ENCODE measurements at places on chromosomes 2 and 18.

DNA sequence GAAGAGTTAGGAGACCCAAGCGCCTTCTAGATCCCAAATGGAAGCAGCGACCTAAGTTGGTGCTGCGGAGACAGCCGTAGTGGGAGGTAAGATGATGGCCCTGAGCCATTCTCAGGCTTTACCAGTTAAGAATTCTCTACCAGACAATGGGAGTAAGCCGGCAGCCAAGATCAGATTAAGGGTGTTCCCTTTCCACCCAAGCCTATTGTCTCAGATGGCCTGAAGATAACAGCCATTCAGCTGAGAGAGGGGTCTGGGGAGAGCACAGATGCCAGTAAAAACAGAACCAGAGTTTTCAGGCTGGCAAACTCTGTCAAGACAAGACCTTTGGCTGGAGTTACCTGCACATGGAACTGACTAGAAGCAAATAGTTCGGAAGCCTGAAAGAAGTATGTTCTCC lies 191.7 kb upstream of the HAAO start:
- DNase-seq, result no peak

DNA sequence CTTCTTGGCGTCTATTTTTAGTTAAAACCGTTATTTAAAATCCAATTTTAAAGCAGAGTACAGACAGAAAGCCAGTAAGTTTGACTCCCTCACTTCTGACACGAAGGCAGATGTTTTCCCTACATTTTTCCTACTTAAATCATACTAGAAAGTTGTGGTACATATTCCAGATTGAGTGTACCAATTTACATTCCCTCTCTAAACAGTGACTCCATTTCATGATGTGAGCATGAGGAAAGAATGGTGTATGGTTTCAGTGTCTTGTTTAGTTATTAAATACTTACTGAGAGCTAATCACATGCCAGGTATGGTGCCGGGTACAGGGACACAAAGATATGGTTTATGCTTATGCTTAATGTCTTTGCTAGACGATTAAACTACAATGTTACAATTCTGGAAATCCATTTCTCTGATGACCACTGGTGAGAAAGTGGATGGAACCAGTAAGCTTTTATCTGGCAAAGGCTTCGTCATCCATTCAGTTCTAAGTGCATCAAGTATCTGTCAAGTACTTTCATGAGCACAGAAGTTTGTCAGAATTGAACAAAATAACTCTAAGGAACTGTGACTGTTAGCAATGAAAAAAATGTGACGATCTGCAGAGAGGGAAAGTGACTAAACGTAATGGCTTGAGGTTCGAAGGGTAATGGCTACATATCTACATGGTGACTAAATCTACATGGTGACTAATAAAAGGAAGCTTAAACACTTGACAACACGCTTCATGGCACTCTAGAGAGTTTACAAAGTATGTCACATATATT lies 25.7 kb downstream of the MAP4K3 start:
- no peak for DNase-seq

GRCh38 chr2:173077506-173078177 lies 2.0 kb downstream of the MAP3K20 start:
- DNase-seq, result no peak

DNA sequence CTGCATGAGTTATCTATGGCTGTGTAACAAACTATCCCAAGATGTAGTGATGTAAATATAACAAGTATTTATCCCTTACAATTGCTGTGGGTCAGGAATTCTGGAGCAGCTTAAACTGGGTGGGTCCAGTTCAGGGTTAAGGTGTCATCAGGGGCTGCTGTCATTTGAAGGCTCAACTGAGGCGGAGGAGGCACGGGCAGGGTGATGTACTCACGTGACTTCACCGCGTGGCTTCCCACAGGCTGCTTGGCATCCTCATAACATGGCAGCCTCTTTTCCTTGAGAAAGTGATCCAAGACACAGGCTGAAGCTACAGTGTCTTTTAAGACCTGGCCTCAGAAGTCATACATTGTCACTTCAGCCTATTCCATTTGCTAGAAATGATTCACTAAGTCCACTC lies 125.8 kb downstream of the PTGR3 start:
- DNase-seq, result no peak

DNA sequence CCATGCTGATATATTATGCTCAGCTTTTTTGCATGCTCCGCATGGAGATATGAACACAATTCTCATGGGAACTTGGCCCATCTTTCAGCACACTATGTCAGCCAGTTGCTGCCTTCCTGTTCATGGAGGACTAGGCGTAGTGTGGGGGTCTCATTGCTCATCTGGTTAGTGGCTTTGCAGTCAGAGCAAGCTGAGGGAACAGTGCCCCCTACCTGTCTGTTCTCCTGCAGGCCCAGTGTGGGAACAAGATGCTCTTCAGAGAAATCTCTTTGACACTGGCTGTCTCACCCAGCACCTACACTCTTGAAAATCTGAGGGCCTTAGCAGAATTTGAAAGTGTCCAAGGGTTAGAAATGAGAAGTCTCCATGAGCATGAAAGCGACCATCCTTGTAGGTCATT lies 47.1 kb downstream of the SPTBN1 start:
- no peak for DNase-seq

- no peak for DNase-seq
Observed at GRCh38 chr2:168599738-168600137, 143.7 kb downstream of the CERS6 start.

GRCh38 chr2:241534293-241534692 lies 24.3 kb upstream of the BOK start:
- DNase-seq, result no peak

DNA sequence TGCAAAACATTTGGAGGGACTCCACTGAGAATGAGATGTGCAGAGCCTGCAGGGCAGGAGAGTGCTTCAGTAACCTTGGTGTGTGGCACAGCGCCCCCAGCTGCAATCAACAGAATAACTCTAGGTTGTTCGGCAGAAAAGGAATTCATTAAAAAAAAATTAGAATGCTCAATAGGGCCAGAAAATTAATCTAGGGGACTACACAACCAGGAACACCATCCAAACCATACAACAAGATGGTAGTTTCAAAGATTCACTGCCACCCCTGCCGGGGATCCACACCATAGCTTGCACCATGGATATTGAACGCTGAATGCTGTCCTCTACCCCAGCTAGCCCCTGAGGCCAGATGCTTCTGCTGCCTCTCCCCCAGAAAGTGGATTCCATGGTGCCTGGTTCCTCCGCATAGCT lies 50.1 kb downstream of the THUMPD2 start:
- DNase-seq, result no peak

DNA sequence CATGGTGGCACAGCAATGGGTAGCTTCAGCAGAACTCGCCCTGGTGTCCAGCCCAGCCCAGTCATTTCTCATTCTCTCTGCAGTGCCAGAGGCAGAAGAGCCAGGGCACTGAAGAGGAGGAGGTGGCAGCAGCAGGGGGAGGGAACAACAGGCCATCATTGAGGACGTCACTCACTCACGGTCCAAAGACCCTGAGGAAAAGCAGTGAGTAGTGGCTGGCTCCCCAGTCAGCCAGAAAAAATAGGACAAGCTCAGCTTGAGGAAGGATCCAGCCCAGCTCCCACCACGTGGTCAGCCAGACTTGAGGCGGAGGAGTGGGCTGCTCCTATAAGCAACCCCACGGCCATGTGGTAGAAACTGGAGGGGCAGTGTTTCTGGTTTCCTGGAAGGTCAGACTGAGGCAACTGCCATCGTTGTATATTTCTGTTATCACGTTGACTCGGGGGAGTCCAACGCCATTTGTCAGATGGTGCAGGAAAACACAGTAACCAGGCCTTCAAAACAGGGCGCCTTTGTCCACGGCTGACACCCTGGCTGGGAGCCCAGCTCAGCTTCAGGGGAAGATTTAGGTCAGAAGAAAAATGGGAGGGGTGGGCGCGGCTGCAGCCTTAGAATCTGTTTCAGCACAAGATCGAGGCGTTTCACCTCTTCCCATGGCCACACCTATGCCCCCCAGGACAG lies 19.0 kb upstream of the TMEM247 start:
- DNase-seq, result no peak

DNA sequence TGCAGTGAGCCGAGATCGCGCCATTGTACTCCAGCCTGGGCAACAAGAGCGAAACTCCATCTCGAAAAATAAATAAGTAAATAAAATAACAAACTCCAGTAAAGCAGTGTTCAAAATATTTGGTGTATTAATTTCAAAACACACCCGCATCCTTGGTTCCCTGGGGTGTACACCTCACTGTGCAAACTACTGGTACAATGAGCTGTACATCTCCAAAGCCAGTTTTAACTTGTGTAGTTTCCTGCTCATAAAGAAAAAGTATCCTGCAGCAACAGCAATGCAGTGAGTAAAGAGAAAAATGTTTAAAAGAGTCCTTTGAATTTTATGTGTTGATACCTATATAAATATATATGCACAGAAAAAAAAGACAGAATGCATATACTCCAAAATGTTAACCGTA lies 4.4 kb upstream of the NFE2L2 start:
- DNase-seq, result no peak

- no peak for DNase-seq
Observed at GRCh38 chr2:85887566-85888019, 1.2 kb downstream of the ST3GAL5 start.

- DNase-seq, result no peak
Observed at GRCh38 chr18:75915941-75916623, 488.6 kb upstream of the SMIM21 start.

DNA sequence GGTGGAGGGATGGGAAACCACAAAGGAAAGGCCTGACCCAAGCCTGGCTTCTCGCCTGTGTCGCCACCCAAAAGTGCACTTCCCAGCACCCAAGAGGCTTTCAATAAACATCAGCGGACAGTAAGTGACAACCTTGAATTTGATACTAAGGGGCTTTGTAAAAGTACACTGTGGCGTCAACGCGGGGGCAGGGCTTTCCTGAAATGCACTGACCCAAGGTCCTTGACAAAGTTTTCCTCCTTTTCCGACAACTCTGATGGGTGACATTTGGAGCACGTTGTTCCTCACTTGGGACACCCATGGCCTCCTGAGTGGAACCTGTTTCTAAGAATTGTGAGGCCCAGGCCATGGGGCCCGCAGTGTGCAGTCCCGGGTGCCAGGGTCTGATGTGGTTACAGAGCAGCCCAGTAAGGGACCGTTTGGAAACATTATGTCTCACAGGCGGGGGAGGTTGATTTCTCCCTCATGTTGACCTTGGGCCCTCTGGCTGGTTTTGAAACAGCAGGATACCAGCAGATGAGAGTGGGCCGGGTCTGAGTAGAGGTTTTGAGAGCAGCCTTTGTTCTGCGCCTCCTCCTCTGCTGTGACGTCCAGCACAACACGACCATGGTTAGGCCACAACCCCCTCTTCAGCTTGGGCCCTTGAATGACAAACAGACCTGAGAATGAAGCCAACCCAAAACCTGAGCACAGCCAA lies 2.8 kb upstream of the ZBTB14 start:
- DNase-seq, result no peak

- DNase-seq, result no peak
Observed at GRCh38 chr2:174682007-174682577, 82.2 kb downstream of the CHRNA1 start.

GRCh38 chr2:144015036-144015435 lies 504.9 kb downstream of the ZEB2 start:
- DNase-seq, result no peak

DNA sequence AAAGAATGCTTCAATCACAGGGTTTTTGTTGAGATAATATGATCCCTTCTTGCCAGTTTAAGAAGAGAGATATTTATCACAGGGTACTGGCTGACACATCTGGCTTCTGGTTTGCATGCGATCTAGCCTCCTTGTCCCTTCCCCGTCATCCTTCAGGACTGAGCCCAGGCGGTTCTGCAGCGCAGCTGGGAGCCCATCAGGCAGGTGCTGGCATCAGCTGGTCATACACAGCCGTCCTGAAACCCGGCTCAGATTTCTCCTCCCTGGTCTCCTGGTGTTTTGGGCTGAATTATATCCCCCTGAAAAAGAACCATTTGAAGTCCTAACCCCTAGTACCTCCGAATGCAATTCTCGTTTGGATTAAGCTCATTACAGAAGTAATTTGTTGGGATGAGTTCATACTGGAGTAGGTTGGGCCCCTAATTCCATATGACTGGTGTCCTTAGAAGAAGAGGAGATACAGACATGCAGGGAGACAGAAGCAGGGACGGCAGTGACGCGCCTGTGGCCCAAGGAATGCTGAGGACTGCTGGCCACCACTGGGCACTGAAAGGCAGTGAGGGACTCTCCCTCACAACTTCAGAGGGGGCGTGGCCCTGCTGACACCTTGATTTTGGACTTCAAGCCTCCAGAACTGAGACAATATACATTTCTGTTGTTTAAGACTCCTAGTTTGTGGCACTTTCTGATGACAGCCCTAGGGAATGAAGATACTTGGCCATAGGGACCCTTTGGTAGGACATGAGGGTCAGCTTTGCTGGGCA lies 83.9 kb upstream of the ODC1 start:
- DNase-seq, result no peak

GRCh38 chr2:43100362-43100882 lies 126.0 kb downstream of the ZFP36L2 start:
- no peak for DNase-seq

- DNase-seq, result no peak
Observed at GRCh38 chr2:23330214-23330613, 54.8 kb upstream of the KLHL29 start.

- DNase-seq, result no peak
Observed at GRCh38 chr2:19029655-19030054, 328.8 kb downstream of the OSR1 start.

DNA sequence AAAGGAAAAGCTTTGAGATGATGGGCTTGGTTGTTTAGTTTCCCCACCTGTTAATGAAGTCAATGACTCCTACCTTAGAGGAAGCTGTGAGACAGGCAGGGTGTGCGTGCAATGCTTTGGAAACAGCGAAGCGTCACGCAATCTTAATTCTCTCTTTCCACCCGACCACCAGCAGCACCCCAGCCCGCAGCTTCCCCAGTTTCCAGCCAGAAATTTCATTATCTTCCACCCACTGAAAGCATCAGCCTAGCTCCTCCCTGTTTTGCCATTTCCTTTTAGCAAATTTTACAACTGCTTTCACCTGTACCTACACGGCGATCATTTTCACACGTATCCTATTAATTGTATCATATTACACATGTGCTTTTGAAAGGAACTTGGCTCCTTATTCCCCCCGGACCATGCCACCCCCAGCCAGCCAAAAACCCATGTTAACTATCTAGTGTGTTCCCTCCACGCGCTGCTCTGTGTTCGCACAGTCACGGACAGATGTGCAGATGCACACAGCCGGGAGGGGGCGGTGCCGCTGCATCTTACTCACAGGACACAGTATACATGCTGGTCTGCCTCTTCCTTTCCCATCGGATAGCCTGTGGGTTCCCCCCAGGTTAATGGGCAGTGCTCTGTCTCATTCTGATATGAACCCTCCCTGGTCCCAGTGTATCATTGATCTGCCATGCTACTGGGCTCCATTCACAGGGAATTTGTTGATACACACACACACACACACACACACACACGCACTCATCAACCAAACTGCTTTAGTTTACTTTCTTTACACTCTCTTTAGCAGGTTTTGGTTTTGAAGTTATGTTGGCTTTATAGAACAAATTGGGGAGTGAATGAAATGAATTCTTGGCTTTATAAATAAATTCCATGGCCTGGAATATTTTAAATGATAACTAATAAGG lies 22.4 kb downstream of the CYP27C1 start:
- DNase-seq, result no peak

- no peak for DNase-seq
Observed at GRCh38 chr2:38748391-38748790, 2.8 kb downstream of the SRSF7 start.

- DNase-seq, result no peak
Observed at GRCh38 chr18:22868831-22869230, 64.3 kb upstream of the RBBP8 start.
